ENCODE measurements at places on chromosomes 7 and 10. TPM values are rescaled to one million over a fixed set of nuclear protein-coding genes. Genes with fewer than 3 reads are reported as not detected.

The PRPS1L1 gene
- total RNA-seq = not detected

The FOXI2 gene
- total RNA-seq = 0.09 TPM

GRCh38 chr10:133185916-133186315 is 25.9 kb downstream of the KNDC1 start:
- DNase-seq = no peak

DNA sequence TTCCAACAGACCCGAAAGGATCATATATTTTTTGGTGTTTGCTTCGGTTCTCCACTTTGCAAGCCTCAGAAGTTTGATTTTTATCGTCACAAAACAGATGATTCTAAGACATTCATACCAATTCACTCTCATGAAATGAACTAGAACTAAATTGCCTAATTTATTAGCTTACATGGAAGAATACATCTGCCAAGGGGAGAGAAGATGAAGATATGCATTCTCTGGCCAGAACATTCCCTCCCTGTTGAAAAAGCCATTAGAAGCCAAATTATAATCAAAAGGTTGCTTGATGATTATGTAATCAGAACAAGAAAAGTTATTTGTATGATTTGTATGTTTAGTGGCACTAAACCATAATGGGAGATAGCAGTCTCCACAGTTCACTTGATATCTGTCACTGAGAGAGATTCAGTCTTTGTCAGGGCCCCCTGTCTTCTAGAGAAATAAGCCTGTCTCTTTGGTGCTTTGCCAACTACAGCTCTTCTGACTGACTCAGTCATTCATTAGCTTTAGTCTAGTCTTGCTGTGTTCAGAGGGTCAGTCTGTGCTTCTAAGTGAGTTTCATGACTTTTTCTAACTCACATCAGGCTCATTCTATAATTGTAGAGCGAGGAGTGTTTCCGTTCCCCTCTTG is 95.3 kb upstream of the GNAI1 start:
- no peak for DNase-seq

DNA sequence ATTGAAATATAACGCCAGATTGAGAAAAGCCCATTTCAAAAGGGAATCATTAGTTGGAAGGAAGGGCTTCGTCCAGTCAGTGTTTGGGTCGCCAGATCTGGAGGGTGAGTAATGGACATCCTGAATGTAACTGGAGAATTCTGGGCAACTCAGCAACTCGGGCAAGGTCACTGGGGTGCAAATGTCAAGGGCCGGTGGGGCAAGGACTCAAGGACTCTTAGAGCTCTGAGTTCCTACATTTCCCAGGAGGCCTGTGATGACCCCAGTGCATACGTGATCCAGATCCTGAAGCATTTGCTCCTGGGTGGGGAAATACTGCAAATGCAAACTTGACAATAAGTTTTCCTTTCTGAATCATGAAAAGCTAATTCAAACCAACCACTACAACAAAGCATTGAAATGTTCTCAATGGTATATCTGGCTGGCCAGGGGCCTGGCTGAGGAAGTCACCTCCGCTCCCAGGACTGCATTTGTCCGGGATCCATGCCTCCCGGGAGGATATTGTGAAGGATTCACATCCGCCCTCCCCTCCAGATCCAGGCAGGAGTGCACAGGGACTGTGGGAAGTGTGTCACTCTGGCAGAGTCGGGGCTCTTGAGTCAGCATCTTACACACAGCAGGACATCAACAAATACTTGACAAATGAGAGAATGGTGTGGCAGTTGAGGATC is 164.0 kb downstream of the FANK1 start:
- peak; percentile 83 for DNase-seq

GRCh38 chr7:80307227-80307856 is 172.7 kb downstream of the GNAI1 start:
- DNase-seq = peak; percentile 95

DNA sequence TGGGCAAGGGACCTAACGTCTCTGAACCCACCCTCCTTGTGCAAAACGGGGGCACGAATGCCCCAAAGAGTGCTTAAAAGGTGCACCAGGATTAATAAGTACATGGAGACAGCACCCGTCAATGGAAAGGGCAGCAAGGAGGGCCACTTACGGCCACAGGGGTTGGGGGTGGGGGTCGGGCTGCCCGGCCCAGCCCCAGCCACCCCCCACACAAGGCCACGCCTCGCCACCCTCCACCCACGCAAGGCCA is 213.4 kb downstream of the MAD1L1 start:
- DNase-seq = no peak

DNA sequence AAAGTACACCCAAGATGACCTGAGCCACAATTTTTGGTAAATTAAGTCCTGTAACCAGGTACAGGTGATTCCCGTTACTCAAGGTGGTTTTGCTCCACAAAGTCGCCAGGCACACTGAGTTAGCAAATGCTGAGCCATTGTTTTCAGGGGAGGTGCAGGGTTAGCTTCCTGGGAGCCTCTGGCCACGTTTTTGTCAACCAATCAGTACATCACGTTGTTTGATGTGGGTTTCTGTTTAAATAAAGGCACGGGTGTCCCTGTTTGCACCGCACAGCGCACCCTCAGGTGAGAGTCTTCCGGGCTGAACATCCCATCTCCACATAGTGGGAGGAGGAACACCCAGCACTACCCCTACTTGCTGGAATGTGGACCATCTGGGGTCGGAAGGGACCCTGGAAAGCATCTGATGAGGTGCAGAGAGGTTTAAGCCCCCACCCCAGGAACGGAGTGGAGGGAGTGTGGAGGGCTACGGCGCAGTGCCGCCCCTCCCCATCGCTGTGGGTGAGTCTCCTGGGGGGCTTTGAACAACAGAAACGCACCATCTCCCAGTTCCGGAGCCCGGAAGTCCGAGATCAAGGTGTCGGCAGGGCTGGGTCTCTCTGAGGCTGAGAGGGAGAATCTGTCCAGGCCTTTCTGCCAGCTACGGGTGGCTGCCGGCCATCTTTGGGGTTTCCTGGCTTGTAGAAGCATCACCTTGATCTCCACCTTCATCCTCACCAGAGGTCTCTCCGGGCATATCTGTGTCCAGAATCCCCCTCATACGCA is 42.5 kb downstream of the PRKAG2 start:
- DNase-seq = no peak

DNA sequence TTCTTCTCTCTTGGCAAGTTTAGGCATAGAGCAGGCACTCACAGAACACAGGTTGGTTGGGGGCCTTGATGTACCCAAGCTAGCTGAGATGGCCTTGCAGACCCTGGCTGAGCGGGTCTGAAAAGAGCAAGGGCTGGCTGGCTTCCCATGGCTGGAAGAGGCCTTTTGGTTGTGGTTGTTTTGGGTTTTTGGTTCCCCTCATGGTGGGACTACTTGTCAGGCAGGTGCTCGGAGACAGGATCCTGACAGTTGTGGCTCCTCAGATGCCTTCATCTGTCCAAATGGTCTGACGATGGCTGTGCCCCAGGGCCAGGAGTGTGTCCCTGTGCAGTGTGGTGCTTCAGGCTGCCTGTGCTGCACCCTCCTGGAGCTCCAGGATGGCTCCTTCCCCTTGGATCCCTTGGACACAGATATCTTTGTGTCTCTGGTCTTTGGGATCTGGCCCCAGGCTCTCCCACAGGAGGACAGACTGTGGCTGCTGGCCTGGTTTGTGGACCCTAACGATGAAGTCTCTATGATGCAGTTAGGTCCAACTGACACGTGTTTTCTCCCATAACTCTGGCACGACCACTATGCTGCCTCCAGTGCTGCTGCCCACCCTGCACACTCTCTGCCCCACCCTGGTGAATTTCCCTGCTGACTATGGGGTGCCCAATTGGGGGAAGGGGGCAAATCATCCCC is 321.5 kb upstream of the ZNF32 start:
- no peak for DNase-seq

GRCh38 chr10:114043532-114044246 is at the start of gene ADRB1:
Gene ADRB1 (plus strand): TSS chr10:114043866. CDS start chr10:114044133, 267 bp downstream.
- peak; percentile 78 for DNase-seq

- no peak for DNase-seq
Measured at GRCh38 chr7:149245744-149246143, 6.3 kb downstream of the ZNF212 start.

- DNase-seq = peak; percentile 79
Measured at GRCh38 chr7:140506788-140507464, 27.6 kb upstream of the MKRN1 start.

- DNase-seq = no peak
Measured at GRCh38 chr7:47953822-47954221, 5.6 kb upstream of the PKD1L1 start.

DNA sequence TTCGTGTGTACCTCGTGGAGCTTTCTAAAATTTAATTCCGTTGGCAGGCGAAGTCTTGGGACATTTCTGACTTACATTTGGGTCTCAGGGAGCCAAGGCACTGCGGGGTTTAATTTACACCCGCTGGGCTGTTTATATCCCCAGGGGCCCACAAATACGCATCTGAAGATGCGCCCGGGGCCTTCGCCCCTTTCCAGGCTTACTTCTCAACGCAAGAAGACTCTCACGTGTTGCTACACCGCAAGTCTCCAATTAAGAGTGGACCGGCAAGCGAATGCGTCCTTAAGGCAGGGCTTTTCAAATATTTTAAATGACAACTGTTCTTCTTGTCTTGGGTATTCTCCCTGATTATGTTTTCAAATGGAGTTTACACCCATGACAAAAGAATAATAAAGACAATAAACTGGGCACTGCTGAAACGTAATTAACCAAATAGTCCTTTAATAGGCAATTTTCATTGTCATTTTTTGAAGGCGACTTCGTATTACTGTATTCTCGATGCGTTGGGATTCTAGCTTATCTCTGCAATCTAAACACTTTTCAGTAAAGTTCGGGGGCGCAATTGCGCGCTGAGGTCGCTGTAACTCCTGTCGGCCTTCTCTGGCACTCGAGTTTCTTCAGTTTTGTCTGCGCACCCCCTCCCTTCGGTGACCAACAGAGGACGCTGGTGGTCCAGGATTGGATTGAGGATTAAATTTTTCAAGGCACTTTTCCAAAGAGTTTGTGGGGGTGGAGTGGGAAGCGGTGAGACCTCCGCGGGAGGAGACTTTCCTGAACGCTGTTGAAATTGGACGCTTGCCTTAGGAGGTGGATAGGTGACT is 837 bp upstream of the IGFBP3 start:
- peak; percentile 93 for DNase-seq

- peak; percentile 76 for DNase-seq
Measured at GRCh38 chr10:82942286-82943099, 1067.5 kb downstream of the NRG3 start.

The HPS1 gene
- total RNA-seq = 9.7 TPM

DNA sequence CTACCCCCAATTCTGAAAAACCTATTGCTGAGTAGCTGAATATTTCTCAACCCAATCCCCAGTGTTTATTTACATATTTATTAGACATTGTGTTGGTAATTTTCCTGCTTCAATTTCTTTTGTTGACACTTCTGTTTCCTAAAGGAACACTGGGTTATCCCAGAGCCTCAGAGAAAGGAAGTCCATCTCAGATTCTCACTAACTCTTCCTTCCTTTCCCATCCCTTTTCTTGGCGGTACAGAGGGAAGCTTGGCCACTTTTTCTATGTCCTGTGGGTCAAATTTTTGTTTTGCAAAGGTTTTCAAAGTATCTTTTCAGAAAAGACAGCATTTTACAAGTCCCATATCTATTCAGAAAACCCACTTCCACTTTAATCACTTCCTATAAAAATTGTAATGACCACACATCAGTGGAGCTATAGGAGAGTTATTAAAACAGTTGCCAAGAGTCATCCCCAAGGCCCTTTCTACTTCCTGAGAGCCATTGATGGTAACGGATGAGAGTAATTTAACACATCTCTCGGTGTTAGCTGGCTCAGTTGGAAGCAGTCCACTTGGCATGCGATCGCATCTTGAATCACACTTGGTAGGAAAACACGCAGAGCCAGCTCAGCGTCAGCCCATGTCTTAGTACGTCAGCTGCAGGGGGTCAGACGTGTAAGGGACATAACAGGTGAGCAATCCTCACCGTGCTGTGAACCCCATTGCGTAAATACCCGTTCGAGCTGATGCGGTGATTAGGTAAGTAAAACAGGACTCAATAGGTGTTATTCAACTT is 231.1 kb upstream of the ADARB2 start:
- peak; percentile 6 for DNase-seq

- no peak for DNase-seq
Measured at GRCh38 chr7:79257959-79258358, 195.5 kb downstream of the MAGI2 start.

The ACHE gene
- 21.5 TPM for total RNA-seq

GRCh38 chr7:31873816-31874597 is 187.0 kb downstream of the PPP1R17 start:
- DNase-seq = no peak

GRCh38 chr10:111150691-111151090 is 73.9 kb downstream of the ADRA2A start:
- no peak for DNase-seq

- no peak for DNase-seq
Measured at GRCh38 chr10:47144525-47144924, 155.5 kb upstream of the GDF10 start.

The ZEB1 gene
- 91.9 TPM for total RNA-seq

DNA sequence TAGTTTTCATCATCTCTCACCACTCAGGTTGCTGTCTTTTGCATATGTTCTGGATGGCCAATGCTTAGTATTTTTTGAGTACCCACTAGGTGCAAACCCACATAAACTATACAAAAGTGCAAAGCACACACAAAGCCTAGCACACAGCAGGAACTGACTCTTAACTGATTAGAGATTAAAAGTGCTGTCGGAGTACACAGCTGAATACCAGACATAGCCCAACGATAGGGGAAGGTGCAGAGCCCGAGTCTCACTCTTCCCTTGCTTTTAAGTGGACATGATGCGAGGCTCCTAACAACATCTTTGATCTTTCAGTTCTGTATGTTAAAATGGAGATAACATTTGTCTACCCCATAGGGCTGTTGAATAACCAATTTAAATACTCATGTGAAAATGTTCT is 90.8 kb downstream of the DPY19L1 start:
- no peak for DNase-seq

- no peak for DNase-seq
Measured at GRCh38 chr10:3926258-3926657, 141.2 kb upstream of the KLF6 start.

The AGAP9 gene
- 7.4 TPM for total RNA-seq

DNA sequence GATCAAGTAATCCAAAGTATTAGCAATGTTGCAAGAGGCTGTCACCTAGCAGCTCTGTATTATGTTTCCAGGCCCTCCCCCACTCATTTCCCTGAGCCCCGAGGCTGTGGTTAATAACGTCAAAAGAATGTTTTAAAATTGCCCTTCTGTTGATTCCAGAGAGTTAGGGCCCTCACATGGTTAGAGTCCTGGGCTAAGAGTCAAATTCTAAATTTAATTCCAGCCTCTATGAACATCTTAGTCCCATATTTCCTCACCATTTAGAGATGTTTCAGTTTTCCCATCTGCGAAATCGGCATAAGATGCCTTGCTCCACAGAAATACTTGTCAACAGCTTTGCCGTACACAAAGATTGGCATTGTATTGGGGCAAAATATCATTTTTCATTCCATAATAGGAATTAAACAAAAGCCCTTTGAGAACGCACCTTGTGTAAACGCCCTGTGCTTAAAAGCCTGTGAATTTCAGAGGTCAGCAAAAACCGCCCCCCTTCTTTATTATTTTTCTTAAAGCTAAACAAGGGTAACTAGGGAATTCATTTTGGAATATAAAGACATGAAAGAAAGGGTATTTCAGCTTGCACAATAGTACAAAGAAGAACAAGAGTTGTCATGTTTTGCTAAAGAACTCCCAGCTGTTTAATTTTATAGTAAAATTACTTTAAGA is 135.8 kb downstream of the ARID5B start:
- peak; percentile 40 for DNase-seq
